SJSA1 (cell line): ENCODE measurements at places on chromosomes 4 and X. TPM values are rescaled to one million over a fixed set of nuclear protein-coding genes. Genes with fewer than 3 reads are reported as not detected.

Gene MAGED4
- total RNA-seq, result 10.2 and 35.2 TPM in 2 replicates

Gene ADH1B
- not detected in 2 replicates for total RNA-seq

Gene ZFYVE28
- 0.11 TPM in 1 of 2 replicates, not detected in the other for total RNA-seq

Gene ARMCX4
- total RNA-seq, result 3.9 and 5.8 TPM in 2 replicates

Gene GPRIN3
- not detected in 2 replicates for total RNA-seq

Gene LONRF3
- total RNA-seq, result 0.06 and 1.1 TPM in 2 replicates

Gene ARSH
- not detected in 2 replicates for total RNA-seq

Gene RRH
- total RNA-seq, result not detected in 2 replicates

Gene ADGRA3
- 6.8 and 9.4 TPM in 2 replicates for total RNA-seq

GRCh38 chrX:118164138-118164537 is 47.5 kb upstream of the KLHL13 start:
- H3K27me3 ChIP-seq, result no peaks in the 10 kb centered on the region
- no peak overlapping the region for H3K4me3 ChIP-seq
- DNase-seq, result no peak
- H3K36me3 ChIP-seq, result no peaks in the 10 kb centered on the region

DNA sequence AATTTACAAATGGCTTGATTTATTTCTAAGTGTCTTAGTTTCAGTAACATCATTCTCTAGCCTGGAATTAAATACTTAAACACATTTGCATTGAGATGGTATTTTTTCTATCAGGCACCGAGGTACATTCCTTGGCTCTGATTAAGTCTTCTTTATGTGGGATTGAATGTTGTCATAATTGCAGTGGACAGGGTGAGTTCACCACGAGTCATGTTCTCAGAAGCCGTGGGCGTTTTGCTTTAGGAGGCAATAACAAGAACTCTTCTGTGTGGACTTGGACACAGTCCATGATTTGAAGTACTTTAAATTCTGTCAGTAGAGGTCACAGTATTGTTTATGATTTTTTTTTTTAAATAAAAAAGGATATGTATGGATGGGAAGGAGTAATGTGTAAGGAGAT is 57.1 kb upstream of the EFHC2 start:
- H3K27me3 ChIP-seq, result no peaks in the 10 kb centered on the region
- peaks cover 4% of the 10 kb centered on the region for H3K4me1 ChIP-seq
- H3K36me3 ChIP-seq, result no peaks in the 10 kb centered on the region
- H3K4me3 ChIP-seq, result no peak overlapping the region
- peak; percentile 40 for DNase-seq

DNA sequence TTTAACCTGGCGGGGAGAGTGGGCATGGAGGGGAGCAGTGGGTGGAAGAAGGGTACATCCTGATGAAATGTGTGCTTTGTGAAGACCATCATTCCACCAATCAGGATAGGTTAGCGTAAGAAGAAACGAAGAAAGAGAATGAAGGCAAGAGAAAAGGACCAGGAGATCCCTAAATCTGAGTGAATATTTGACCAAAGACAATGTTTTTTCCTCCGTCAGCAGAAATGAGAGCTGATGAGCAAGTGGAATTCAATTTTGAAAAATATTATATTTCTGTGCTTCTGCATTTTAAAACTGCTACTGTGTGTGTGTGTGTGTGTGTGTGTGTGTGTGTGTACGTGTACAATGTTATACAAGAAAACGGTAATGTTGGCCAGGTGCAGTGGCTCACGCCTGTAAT is 58.3 kb upstream of the NOCT start:
- H3K27ac ChIP-seq, result no peak overlapping the region
- H3K36me3 ChIP-seq, result no peaks in the 10 kb centered on the region
- H3K4me1 ChIP-seq, result peaks cover 13% of the 10 kb centered on the region
- no peaks in the 10 kb centered on the region for H3K27me3 ChIP-seq
- H3K4me3 ChIP-seq, result no peak overlapping the region

DNA sequence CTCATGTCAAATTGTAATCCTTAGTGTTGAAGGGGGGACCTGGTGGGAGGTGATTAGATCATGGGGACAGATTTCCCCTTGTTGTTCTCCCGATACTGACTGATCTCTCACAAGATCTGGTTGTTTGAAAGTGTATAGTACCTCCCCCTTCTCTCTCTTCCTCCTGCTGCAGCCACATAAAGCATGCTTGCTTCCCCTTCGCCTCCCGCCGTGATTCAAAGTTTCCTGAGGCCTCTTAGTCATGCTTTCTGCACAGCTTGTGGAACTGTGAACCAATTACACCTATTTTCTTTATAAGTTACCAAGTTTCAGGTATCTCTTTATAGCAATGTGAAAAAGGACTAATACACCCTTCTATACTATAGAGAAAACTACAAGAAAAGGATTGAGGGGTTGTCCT is 1170.5 kb upstream of the AGA start:
- H3K4me1 ChIP-seq, result no peaks in the 10 kb centered on the region
- no peak overlapping the region for H3K4me3 ChIP-seq
- no peaks in the 10 kb centered on the region for H3K27me3 ChIP-seq
- no peaks in the 10 kb centered on the region for H3K36me3 ChIP-seq

GRCh38 chrX:45513042-45513441 is 312.4 kb upstream of the DIPK2B start:
- DNase-seq, result no peak
- peaks cover 23% of the 10 kb centered on the region for H3K4me1 ChIP-seq
- no peaks in the 10 kb centered on the region for H3K27me3 ChIP-seq
- no peaks in the 10 kb centered on the region for H3K36me3 ChIP-seq

GRCh38 chr4:138588501-138588900 is 346.4 kb upstream of the SLC7A11 start:
- H3K4me3 ChIP-seq, result no peak overlapping the region
- H3K36me3 ChIP-seq, result no peaks in the 10 kb centered on the region
- H3K4me1 ChIP-seq, result no peaks in the 10 kb centered on the region
- no peaks in the 10 kb centered on the region for H3K27me3 ChIP-seq

GRCh38 chrX:15882704-15883539 is 28.3 kb upstream of the AP1S2 start:
- H3K4me3 ChIP-seq, result no peak overlapping the region
- H3K27ac ChIP-seq, result no peak overlapping the region
- peak; percentile 8 for DNase-seq
- peaks cover 8% of the 10 kb centered on the region for H3K4me1 ChIP-seq

- H3K27ac ChIP-seq, result no peak overlapping the region
- H3K36me3 ChIP-seq, result no peaks in the 10 kb centered on the region
- no peaks in the 10 kb centered on the region for H3K27me3 ChIP-seq
- no peaks in the 10 kb centered on the region for H3K4me1 ChIP-seq
Measured at GRCh38 chr4:14272206-14272605, 644.7 kb upstream of the BOD1L1 start.

DNA sequence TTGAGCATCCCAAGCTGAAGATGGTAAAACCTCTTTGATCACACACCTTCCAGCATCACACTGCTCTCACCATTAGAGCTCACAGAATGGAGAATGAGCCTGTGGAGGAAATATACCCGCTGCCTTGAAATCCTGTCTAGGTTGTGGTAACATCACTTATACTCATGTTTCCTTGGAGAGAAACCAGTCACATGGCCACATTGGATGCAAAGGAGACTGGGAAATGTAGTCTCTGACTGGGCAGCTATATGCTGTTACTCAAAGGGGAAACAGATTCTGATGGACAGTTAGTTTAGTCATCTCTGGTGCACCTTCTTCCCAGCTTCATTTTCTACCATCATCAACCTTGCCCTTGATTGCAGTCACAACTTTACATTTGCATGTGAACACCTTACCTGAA is 286.3 kb downstream of the ANKRD50 start:
- no peak for DNase-seq
- H3K36me3 ChIP-seq, result no peaks in the 10 kb centered on the region
- no peak overlapping the region for H3K4me3 ChIP-seq
- no peaks in the 10 kb centered on the region for H3K4me1 ChIP-seq
- H3K27me3 ChIP-seq, result no peaks in the 10 kb centered on the region

GRCh38 chr4:139749338-139749737 is 83.7 kb downstream of the MGST2 start:
- DNase-seq, result no peak
- no peaks in the 10 kb centered on the region; the same call in 1 of the 2 replicates for H3K4me1 ChIP-seq
- H3K27ac ChIP-seq, result no peak overlapping the region
- H3K36me3 ChIP-seq, result no peaks in the 10 kb centered on the region

DNA sequence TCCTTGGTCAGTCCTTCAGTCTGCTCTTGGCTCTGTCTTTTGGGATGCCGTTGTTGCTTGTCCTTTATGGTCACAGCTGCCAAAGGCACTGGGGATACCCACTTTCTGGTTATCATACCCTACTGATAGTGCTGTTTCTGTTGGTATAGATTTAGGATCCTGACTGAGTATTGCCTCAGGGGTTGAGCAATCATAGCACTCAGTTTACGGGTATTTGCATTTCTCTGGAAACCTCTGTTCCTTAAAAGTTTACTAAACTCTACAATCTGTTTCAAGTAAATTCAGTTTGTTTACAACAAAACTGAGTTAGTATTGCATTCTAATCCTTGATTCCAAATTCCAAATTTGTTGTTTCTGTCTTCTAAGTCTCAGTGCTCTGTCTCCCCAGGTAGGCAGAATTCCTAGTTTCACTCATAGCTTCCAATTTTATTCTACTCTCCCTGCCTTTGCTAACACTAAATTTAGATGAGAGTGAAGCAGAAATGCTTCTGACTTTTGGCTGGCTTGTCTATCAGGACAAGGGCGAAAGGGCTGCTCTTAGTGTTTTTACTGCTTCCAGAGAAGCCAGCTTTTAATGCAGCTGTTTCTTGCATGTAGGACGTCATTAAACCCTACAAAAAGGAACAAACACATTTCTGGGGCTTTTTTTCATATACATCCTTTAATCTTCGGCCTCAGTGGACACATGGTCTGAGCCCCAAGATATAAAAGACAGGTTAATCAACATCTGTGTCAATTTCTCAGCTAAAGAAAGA is 17.2 kb upstream of the TET2 start:
- no peaks in the 10 kb centered on the region for H3K36me3 ChIP-seq
- H3K4me1 ChIP-seq, result no peaks in the 10 kb centered on the region
- no peak overlapping the region for H3K4me3 ChIP-seq
- DNase-seq, result no peak
- H3K27ac ChIP-seq, result no peak overlapping the region

DNA sequence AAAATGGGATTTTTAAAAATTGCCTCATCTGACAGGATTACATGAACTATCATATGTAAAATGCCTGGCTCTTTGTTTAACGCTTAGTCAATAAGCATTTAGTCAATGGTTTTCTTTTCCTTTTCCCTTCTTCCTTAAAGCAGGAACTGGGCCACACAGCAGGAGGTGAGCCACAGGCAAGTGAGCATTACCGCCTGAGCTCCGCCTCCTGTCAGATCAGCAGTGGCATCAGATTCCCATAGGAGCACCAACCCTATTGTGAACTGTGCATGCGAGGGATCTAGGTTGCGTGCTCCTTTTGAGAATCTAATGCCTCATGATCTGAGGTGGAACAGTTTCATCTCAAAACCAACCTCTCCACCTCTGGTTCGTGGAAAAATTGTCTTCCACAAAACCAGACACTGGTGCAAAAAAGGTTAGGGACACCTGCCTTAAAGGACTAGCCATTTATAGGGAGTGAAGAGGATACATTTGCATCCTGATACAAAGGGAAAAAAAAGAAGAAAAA is 306.1 kb downstream of the FBXW7 start:
- no peaks in the 10 kb centered on the region for H3K27me3 ChIP-seq
- DNase-seq, result no peak
- no peak overlapping the region for H3K4me3 ChIP-seq

DNA sequence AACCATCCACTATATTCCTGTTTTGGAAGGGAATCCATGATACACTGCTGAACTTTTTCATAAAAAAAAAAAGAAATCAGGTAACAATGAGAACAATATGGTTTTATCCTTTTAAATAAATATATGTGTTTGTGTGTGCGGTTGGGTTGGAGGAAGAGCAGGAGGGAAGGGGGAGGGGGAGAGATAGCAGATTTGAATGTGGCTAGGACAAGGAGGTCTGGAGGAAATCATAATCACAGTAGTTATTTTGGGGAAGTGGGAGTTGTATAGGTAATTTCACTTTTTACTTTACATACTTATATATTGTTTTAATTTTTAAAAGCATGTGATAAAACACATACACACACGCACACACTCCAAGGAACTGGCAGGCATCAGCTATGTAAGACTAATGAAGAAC is 134.5 kb upstream of the MBNL3 start:
- H3K4me3 ChIP-seq, result no peak overlapping the region
- H3K4me1 ChIP-seq, result no peaks in the 10 kb centered on the region
- no peak overlapping the region for H3K27ac ChIP-seq
- DNase-seq, result no peak
- no peaks in the 10 kb centered on the region for H3K36me3 ChIP-seq

GRCh38 chr4:139848028-139848427 is 182.4 kb downstream of the MGST2 start:
- no peaks in the 10 kb centered on the region for H3K36me3 ChIP-seq
- H3K4me3 ChIP-seq, result no peak overlapping the region
- no peak overlapping the region for H3K27ac ChIP-seq
- H3K4me1 ChIP-seq, result no peaks in the 10 kb centered on the region
- no peak for DNase-seq

GRCh38 chr4:10159671-10160070 is 43.1 kb upstream of the WDR1 start:
- no peaks in the 10 kb centered on the region for H3K36me3 ChIP-seq
- H3K27ac ChIP-seq, result no peak overlapping the region
- DNase-seq, result no peak
- no peaks in the 10 kb centered on the region for H3K27me3 ChIP-seq

GRCh38 chr4:4875147-4875546 is 15.7 kb downstream of the MSX1 start:
- H3K4me1 ChIP-seq, result no peaks in the 10 kb centered on the region
- no peaks in the 10 kb centered on the region for H3K36me3 ChIP-seq
- no peak for DNase-seq
- peaks cover 17% of the 10 kb centered on the region for H3K27me3 ChIP-seq
- H3K27ac ChIP-seq, result no peak overlapping the region
- H3K4me3 ChIP-seq, result no peak overlapping the region

- no peaks in the 10 kb centered on the region for H3K4me1 ChIP-seq
- peaks cover 5% of the 10 kb centered on the region; the same call in 1 of the 2 replicates for H3K27me3 ChIP-seq
- H3K27ac ChIP-seq, result no peak overlapping the region
- H3K4me3 ChIP-seq, result no peak overlapping the region
- no peaks in the 10 kb centered on the region for H3K36me3 ChIP-seq
Measured at GRCh38 chr4:69748173-69748572, 12.2 kb downstream of the SULT1B1 start.

- H3K27ac ChIP-seq, result 0 out of 2 replicates have a peak overlapping the region, but pooled peaks have one; percentile 43
- peaks cover 28% of the 10 kb centered on the region for H3K36me3 ChIP-seq
- H3K4me1 ChIP-seq, result peaks cover 35% of the 10 kb centered on the region
- peak; percentile 33 for DNase-seq
Measured at GRCh38 chr4:76736414-76736813, 161.5 kb downstream of the SOWAHB start.

DNA sequence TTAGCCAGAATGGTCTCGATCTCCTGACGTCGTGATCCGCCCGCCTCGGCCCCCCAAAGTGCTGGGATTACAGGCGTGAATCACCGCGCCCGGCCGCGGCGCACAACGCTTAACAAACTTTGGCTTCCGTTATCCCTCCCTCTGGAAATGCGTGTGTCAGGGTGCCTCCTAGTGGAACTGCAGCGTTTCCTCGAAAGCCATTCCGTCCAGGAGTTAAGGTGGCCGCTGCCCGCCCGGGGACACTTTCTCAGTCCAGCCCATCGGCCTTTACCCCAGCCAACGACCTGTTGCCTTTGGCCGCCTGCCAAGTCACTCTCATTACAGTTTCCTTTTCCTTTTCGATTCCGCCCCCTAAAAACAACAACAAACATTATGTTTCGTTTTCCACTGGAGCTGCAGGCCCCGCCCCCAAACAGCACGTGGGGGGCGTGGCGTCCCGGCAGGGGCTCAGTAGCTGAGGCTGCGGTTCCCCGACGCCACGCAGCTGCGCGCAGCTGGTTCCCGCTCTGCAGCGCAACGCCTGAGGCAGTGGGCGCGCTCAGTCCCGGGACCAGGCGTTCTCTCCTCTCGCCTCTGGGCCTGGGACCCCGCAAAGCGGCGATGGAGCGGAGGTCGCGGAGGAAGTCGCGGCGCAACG is at the start of gene HERC5:
Gene HERC5 (plus strand): TSS at position 450 of the 637 bp plus-strand sequence. CDS start 151 bp downstream, at position 601.
- H3K36me3 ChIP-seq, result no peaks in the 10 kb centered on the region
- H3K27ac ChIP-seq, result peak within 1 kb of the TSS; percentile 60
- peak; percentile 94 for DNase-seq
- peaks cover 16% of the 10 kb centered on the region for H3K27me3 ChIP-seq
